Calu3 (cell line): ENCODE measurements at places on chromosomes 7 and 10. TPM values are rescaled to one million over a fixed set of nuclear protein-coding genes. Genes with fewer than 3 reads are reported as not detected.

GRCh38 chr7:48298779-48299178 lies 127.5 kb downstream of the ABCA13 start:
- H3K36me3 ChIP-seq, result no peaks in the 10 kb centered on the region
- H3K4me3 ChIP-seq, result no peak overlapping the region

GPR26 gene
- not detected in 2 replicates for total RNA-seq

- DNase-seq, result no peak
- no peak overlapping the region for H3K27ac ChIP-seq
- H3K36me3 ChIP-seq, result no peaks in the 10 kb centered on the region
- H3K27me3 ChIP-seq, result no peaks in the 10 kb centered on the region
- no peak overlapping the region for H3K4me3 ChIP-seq
Measured at GRCh38 chr7:15397922-15398760, 163.7 kb downstream of the AGMO start.

PDK4 gene
- 6.5 and 7.1 TPM in 2 replicates for total RNA-seq

- H3K27me3 ChIP-seq, result no peaks in the 10 kb centered on the region
- H3K4me3 ChIP-seq, result peak overlapping the region; percentile 22
- H3K27ac ChIP-seq, result peak overlapping the region; percentile 83
- H3K36me3 ChIP-seq, result peaks cover 86% of the 10 kb centered on the region
Measured at GRCh38 chr7:20407585-20408466, 77.1 kb downstream of the ITGB8 start.

DNA sequence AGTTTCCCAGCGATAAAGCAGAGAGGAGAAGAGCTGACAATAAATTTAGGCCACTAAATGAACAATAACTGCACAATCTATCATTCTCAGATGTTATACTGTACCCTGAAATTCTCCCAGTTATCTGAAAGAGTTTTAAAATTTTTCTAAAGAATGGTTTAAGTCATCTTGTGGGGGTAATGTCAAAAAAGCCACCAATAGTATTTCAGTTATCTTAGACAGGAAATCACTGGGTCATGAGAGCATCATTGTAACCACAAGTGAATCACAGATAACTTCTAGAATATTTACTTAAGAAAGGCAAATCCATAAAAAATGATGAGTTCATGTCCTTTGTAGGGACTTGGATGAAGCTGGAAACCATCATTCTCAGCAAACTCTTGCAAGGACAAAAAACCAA lies 147.1 kb downstream of the DNAJB9 start:
- no peaks in the 10 kb centered on the region for H3K36me3 ChIP-seq
- DNase-seq, result no peak
- no peak overlapping the region for H3K4me3 ChIP-seq
- H3K4me1 ChIP-seq, result no peaks in the 10 kb centered on the region
- H3K27ac ChIP-seq, result no peak overlapping the region
